ENCODE measurements at places on chromosomes 2 and 18.

DNA sequence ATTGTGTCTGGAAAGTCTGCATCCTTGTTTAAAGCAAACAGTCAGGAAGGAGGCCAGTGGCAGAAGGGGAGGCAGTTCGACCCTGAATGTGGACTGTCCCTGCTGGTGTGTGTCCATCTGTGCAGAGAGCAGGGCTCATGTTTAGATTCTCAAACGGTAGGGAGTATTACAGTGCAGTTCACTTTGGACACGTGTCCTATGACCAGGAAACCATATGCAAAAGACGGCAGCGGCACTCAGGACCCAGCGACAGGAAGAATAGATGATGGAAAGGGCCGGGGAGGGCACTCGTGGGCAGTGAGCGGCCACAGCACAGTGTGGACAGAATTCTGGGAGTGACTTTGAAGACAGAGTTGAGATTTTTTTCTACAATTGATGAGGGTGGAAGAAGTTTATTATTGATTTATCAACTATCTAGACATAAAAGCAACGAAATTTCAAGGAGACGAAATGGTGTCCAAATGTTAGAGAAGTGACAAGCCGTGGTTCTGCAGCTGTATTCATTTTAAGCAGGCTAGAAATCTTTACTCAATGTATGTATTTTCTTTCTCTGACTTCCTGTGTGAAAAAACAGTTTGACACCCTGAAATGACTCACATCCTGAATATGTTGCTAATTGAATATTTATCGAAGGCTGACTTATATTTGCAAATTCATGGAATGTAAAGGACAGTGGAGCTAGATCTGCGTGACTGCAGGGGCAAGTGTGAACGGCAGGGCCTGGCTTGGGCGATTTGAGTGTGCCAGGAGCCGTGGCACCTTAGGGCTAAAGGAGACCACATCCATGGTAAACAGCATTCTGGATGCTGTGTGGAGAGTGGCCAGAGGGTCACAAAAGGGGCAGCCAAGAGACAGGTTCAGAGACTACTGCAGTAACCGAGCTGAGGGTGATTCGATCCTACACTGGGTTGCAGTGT is 214.2 kb downstream of the PTGR3 start:
- no peak for DNase-seq

- DNase-seq = no peak
Measured at GRCh38 chr2:104321796-104322349, 532.0 kb upstream of the POU3F3 start.

DNA sequence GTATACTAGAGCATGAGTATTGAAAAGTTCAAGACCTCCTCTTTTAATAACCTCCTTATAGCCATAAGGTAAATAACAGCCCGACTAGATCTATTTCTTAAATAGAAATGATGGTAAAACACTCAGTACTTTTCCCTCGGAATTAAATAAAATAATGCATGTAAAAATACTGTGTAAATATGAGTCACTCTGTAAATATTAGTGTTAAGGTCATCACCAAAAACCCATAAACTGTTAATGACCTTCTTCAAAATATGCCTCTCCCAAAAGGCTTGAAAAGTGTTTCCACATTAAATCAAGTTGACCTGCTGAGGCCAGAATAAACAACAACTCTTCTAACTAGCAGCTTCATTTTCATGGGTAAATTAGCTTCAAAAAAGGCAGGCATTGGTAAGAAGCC is 25.3 kb upstream of the BZW1 start:
- DNase-seq = no peak

DNA sequence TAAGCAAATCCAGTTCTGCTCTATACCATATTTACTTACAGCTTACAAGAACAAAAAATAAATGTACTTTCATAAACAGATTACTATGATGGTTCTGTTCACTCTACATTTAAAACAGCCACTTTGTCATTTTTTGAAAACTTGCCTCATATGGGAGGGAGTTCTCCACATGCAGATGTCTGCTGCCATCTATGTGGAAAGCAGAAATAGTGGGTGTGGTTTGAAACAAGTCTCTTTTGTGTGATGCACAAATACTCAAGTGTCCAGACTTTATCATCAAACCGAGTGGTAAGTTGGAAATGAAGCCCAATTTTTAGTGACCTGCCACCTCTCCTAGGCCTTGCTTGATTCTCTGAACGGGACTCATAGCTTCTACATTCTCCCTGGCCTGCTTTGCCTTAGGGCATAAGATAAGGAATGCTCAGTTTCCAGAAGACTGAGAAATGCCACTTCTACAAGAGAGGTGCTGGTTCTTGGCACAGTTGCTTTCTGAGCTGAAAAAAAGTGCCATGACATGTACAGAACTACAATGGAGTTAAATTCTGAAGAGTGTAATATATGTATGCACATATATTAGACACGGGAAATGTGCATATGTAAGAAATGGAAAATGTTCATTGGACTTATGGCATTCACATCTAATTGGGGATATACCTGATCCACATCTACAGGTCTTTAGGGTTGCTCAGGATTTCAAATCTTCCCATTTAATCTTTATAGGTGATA is 221.0 kb downstream of the SLC8A1 start:
- no peak for DNase-seq

GRCh38 chr2:20483194-20483895 is 36.5 kb downstream of the RHOB start:
- DNase-seq = no peak

DNA sequence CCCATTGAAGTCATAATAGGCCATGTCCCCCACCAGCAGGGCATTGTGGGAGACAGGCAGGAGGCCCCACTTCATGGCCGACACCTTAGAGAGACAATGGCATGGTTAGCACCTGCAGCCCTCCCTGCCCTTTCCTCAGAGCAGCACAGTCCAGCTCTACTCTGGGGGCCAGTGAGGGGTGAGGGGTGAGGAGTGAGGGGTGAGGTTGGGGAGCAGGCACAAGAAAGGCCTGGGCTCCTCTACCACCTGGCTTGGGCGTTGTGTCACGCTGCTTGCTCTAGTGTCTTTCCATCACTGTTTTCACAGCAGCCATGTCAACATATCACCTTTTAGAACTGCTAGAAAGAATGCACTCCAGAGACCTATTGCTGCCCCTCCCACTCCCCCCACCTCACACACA is 77.2 kb downstream of the ADD2 start:
- no peak for DNase-seq

GRCh38 chr2:174878537-174879147 is 114.4 kb upstream of the CHRNA1 start:
- DNase-seq = no peak

- no peak for DNase-seq
Measured at GRCh38 chr2:176852667-176853066, 359.9 kb upstream of the HNRNPA3 start.

DNA sequence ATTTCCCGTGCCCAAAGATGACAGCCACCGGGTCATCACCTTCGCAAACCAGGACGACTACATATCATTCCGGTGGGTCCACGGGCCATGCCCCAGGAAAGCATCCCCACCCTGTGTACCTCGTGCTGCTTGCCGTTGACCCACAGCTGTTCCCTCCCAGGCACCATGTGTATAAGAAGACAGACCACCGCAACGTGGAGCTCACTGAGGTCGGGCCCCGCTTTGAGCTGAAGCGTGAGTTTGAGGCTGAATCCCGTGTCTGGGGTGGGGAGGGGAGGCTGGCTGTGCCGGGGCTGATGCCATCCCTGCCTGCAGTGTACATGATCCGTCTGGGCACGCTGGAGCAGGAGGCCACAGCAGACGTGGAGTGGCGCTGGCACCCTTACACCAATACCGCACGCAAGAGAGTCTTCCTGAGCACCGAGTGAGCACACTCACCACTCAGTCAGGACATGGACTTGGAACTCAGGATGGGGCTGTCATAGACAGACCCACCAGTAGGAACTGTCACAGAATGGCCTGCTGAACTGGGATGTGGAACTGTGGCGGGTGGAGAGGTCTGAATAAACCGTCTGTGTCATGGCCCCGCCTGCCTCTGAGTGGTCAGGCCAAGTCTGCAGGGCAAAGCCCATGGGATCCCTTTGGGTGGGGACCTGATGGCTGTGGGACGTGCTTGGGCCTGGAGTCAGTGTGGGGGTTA is 3.5 kb downstream of the IMP4 start:
- no peak for DNase-seq

GRCh38 chr18:39596891-39597290 is 2031.3 kb upstream of the CELF4 start:
- DNase-seq = no peak

GRCh38 chr2:119123389-119123788 is 35.2 kb downstream of the C1QL2 start:
- no peak for DNase-seq

GRCh38 chr18:5964596-5964995 is 69.3 kb upstream of the TMEM200C start:
- DNase-seq = no peak
